ENCODE measurements at places on chromosomes 6 and 20.

GRCh38 chr6:157537556-157537955 lies 156.6 kb downstream of the ZDHHC14 start:
- H3K27ac ChIP-seq = no peak overlapping the region
- peaks cover 12% of the 10 kb centered on the region for H3K27me3 ChIP-seq
- no peaks in the 10 kb centered on the region for H3K36me3 ChIP-seq
- no peak overlapping the region for H3K4me3 ChIP-seq
- H3K4me1 ChIP-seq = peaks cover 65% of the 10 kb centered on the region

DNA sequence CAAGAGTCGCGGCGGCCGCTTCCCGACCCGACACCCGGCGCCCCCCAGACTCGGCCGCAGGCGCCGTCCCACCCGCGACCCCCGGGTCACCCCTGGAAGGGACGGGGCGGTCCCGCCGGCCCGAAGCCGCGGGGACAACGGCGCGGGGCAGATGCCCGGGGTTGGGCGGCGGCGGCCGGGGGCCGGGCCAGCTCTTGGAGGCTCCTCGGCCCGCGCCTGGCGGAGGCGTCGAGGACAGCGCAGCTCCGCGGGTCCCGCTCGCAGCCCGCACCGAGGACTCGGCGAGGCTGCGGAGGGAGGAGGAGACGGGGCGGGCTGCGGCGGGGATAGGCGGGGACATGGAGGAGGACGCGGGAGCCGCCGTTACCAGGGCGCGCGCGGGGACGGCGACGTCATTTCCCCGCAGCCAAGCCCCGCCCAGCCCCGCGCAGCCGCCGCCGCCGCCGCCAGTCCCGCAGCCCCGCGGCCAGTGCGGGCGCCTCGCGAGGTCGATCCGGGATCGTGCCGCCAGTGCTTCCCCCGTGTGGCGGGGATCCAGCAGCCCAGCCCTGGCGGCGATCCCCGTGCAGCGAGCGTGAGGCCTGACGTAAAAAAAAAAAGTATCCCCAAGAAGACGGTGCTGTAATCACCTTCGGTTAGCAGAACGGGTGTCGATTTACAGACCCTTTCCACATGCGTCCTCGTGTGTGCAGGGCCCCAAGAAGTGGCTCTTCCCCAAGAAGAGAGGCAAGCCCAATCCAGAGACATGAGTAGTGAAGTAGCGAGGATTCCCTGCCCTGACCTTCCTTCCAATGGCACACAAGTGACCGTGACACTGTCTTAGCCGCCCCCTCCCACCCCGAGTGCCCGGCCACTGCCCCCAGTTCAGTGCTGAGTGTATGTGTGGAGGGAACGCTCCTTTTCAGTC lies at the start of gene FAM184A:
FAM184A (minus strand) TSS at position 289 of the 907 bp plus-strand sequence. CDS start 365 bp downstream, outside the sequence.
- peak; percentile 87 for DNase-seq
- H3K4me3 ChIP-seq = peak within 1 kb of the TSS; percentile 96
- peaks cover 78% of the 10 kb centered on the region for H3K27me3 ChIP-seq
- peaks cover 5% of the 10 kb centered on the region for H3K36me3 ChIP-seq

DNA sequence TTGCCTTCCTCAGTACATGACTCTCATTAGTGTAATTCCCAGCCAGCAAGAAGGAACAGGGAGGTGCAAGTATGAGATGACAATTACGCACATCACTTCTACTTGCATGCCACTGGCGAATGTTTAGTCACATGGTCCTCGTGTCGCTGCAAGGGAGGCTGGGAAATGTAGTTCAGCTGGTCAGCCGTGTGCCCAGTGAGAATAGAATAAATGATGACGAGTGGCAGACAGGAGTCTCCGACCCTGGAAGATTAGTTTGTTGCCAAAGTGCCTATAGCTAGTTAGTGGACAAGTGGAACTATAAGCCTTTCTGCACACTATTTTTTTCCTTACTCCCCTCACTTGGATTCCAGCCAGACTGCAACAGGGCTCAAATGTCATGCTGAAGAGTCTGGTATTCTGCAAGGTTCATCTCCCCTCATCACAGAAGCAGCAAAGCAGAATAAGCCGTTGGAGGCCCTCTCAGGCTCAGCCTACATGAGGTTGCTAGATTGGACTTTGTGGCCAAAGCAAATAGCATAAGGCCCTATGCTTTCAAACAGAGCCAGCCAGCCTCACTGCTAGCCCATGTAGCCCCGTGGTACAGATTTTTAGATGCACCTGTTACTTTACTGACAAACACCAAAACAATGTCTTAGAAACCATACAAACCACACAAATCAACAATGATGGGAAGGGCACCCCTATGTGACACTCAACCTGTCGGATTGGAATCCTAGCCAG lies 9.7 kb downstream of the LINC00237 start:
- no peak for DNase-seq
- H3K36me3 ChIP-seq = no peaks in the 10 kb centered on the region
- no peak overlapping the region for H3K27ac ChIP-seq
- H3K4me3 ChIP-seq = no peak overlapping the region
- peaks cover 12% of the 10 kb centered on the region for H3K4me1 ChIP-seq
- peaks cover 69% of the 10 kb centered on the region for H3K27me3 ChIP-seq

GRCh38 chr6:31270788-31271640 lies 878 bp downstream of the HLA-C start:
- DNase-seq = peak; percentile 68
- H3K27me3 ChIP-seq = peaks cover 85% of the 10 kb centered on the region
- H3K4me1 ChIP-seq = peaks cover 44% of the 10 kb centered on the region

DNA sequence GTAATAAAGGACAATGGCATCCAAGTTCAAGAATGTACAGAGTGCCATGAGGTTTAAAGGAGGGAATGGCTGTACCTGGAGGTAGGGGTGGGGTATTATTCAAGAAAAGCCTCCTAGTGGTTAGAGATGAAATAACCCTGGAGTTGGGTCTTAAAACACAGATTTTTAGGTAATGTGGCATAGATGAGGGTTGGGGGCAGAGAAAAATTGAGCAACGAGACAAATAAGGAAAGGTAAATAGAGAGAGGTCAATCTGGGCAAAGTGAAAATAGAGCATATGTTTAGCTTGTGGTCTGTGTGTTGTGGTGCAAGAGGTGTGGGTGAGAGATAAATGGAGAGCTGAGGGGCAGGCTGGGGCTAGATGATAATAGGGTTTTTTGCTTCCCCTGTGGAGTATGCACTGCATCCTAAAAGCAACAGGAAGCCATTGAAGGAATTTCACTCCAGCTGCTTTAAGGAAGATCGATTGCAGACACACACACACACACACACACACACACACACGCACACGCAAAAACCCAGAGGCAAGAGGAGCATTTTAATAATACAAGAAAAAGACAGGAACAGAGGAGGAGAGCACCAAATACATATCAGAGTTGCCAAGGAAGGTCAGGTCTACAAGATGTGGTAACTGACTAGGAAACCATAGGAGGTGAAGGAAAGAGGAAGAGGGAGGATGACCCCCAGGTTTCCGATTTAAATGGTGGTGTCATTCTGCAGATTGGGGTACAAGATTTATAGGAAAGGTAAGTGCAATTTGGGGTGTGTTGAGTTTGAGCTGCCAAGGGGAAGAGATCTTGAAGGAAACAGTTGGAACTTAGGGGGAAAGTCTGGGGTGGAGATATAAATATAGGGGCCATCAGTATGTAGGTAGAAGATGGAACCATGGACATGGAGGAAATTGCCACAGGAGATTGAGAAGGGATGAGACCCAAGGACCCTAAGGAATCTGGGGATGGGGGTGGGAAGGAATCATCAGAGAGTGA lies 31.3 kb upstream of the ADGRF1 start:
- no peaks in the 10 kb centered on the region for H3K36me3 ChIP-seq
- H3K27ac ChIP-seq = no peak overlapping the region
- no peak for DNase-seq
- no peak overlapping the region for H3K4me3 ChIP-seq
- H3K27me3 ChIP-seq = peaks cover 4% of the 10 kb centered on the region
- peaks cover 18% of the 10 kb centered on the region for H3K4me1 ChIP-seq

- no peaks in the 10 kb centered on the region for H3K27me3 ChIP-seq
- H3K36me3 ChIP-seq = no peaks in the 10 kb centered on the region
- H3K27ac ChIP-seq = peak overlapping the region; percentile 91
- no peak overlapping the region for H3K4me3 ChIP-seq
- H3K4me1 ChIP-seq = peaks cover 67% of the 10 kb centered on the region
- DNase-seq = no peak
These were observed 16.1 kb upstream of the SERPINB1 start for GRCh38 chr6:2857580-2858337.

- H3K27me3 ChIP-seq = no peaks in the 10 kb centered on the region
- no peak for DNase-seq
- H3K27ac ChIP-seq = peak overlapping the region; percentile 41
- no peaks in the 10 kb centered on the region for H3K4me1 ChIP-seq
These were observed 89.8 kb downstream of the MDN1 start for GRCh38 chr6:89729818-89730217.

GRCh38 chr20:815914-816606 lies 17.5 kb upstream of the FAM110A start:
- H3K36me3 ChIP-seq = no peaks in the 10 kb centered on the region
- DNase-seq = peak; percentile 80
- no peak overlapping the region for H3K27ac ChIP-seq

DNA sequence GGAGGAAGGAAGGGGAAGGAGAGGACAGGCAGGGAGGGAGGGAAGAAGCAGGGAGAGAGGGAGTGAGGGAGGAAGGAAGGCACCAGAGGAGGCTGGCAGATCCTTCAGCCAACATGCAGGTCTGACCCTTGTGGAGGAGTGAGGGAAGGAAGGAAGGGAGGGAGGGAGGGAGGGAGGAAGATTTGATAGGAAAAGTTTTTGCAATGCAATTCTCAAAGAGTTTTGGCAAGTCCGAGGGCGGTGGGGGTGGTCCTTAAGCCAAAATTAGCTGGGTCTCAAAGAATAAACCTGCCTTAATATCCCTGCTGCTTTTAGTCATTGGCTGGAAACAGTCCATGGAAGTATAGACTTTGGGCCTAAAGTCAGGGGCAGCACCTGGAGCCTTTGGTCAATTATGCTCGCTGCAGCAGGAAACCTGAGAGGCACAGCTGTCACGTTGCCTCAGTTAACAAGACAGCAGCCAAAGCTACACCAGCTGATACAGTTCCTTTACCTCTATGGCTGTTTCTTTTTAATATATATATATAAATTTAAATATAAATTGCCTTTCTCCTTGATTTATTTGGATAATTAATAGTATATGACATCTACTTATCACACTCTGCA lies 115.7 kb upstream of the RALGAPA2 start:
- no peaks in the 10 kb centered on the region for H3K36me3 ChIP-seq
- DNase-seq = no peak
- H3K4me1 ChIP-seq = peaks cover 4% of the 10 kb centered on the region
- H3K27me3 ChIP-seq = peaks cover 28% of the 10 kb centered on the region
- no peak overlapping the region for H3K27ac ChIP-seq
- H3K4me3 ChIP-seq = no peak overlapping the region

DNA sequence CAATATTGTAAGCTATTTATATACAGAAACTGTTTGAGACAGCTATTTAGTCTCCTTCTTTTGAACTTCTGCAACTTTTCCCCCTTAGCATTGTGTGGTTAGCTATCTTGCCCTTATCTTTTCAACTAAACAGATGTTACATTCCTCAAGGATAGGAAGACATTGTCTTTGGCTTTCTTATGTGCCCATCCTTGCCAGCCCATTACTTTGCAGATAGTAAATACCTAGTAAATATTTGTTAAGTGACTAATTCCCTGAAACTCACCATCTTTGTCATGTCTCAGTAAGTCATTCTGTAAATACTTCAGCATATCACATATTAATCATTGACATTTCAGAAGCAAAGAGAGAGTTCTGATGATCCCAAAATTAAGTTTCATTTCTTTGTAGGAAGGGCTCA lies 69.1 kb upstream of the FLRT3 start:
- no peak overlapping the region for H3K4me3 ChIP-seq
- no peaks in the 10 kb centered on the region for H3K27me3 ChIP-seq
- DNase-seq = no peak
- H3K36me3 ChIP-seq = no peaks in the 10 kb centered on the region
- peaks cover under 1% of the 10 kb centered on the region for H3K4me1 ChIP-seq

DNA sequence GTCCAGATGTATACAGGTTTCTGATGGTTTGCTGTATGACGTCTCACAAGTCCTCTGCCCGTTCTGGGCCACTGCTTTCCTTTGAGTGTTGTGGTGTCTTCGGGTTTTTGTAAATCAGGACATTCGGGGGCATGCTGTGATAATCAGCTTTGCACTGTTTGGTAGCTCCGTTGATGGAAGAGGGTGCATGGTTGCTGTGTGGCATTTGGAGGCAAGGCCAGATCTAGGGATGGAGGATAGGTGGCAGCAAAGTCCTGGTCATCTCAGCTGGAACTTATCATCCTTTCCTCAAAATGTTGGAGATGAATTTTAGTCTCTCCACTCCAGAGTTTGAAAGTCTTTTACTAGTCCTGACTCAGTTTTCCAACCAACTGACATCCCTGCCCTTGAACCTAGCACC lies 91.0 kb downstream of the SCP2D1 start:
- H3K4me3 ChIP-seq = no peak overlapping the region
- no peak overlapping the region for H3K27ac ChIP-seq
- H3K4me1 ChIP-seq = no peaks in the 10 kb centered on the region
- peaks cover 14% of the 10 kb centered on the region for H3K27me3 ChIP-seq
- H3K36me3 ChIP-seq = no peaks in the 10 kb centered on the region

DNA sequence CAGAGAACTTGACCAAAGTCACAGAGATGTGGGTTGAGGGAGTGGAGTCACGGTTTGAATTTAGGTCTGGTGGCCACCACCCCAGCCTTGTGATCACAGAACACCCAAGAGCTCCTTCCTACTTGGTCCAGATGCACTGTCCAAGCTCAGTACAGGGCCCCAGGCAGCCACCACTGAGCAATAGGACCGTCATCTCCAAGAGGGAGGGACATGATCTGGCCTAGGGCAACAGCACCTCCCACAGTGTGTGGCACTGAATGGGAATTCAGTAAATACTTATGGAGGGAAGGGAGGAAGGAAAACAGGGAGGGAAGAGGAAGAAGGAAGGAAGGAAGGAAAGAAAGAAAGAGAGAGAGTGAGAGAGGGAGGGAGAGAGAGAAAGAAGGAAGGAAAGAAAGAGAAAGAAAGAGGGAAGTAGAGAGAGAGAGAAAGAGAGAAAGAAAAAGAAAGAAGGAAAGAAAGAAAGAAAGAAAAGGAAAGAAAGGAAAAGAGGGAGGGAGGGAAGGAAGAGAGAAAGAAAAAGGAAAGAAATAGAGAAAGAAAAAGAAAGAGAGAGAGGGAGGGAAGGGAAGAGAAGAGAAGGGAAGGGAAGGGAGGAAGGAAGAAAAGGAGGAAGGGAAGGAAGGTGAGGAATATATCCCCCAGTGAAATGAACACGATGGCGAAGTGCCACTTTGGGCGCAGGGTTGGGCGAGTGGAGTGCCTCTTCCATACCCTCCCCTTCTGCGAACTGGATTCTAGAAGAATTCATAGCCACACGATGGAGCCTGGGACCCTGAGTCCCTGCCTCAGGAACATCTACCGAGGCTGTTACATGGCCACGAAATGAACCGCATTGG lies 243.7 kb downstream of the TFAP2C start:
- no peaks in the 10 kb centered on the region for H3K36me3 ChIP-seq
- DNase-seq = no peak
- H3K4me1 ChIP-seq = peaks cover 20% of the 10 kb centered on the region
- H3K4me3 ChIP-seq = no peak overlapping the region
- no peak overlapping the region for H3K27ac ChIP-seq

- no peak overlapping the region for H3K27ac ChIP-seq
- H3K4me1 ChIP-seq = peaks cover 7% of the 10 kb centered on the region
- no peaks in the 10 kb centered on the region for H3K36me3 ChIP-seq
- peaks cover 5% of the 10 kb centered on the region for H3K27me3 ChIP-seq
- no peak for DNase-seq
- no peak overlapping the region for H3K4me3 ChIP-seq
These were observed 23.6 kb upstream of the RIPOR2 start for GRCh38 chr6:24959319-24959718.

Measured in nephron progenitor cell (in vitro differentiated cells).